Stomach (tissue), 19 donors: ENCODE measurements at places on chromosomes 5 and 9. TPM values are rescaled to one million over a fixed set of nuclear protein-coding genes. Genes with fewer than 3 reads are reported as not detected.

Gene MAP1B
- 985 TPM for total RNA-seq

Gene ANKRD20A1
- 11.1 TPM for total RNA-seq

Gene CNTFR
- not detected for total RNA-seq

- no peak for DNase-seq
These were observed 155.6 kb downstream of the CRB2 start for GRCh38 chr9:123511326-123512277.

DNA sequence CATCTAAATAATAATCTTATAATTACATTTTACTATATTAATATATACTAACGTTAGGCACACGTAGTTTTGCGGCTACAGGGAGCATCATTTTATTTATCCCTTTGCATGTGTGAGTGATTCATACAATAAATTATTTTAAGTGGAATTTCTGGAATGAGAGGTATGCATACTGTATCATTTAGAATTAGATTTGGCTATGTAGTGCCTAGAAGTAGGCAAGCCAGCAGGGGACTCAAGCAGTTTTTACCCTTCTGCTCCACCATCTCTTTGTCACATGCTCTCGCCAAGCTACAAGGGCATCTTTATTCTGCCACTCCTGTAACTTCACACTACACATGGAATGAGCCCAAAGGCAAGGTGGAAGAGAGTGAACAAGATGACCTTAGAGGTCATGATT lies 60.8 kb downstream of the MEGF10 start:
- no peak for DNase-seq

DNA sequence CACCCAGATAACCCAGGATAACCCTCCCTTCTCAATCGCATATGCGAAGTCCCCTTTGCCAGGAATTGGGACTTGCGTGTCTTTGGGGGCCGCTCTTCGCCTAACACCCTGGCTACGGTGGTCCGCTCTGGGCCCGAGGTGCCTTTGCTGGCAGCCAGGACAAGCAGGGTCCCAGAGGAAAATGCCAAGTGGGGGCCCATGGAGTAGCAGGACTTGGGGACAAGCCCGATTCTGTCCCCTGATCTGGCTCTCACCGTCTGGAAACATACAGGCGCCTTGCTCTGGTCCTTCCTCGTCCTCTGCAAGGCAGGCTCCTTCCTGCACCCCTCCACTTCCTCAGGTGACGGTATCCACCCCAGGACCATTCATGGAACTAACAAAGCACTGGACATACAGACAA lies 78.1 kb upstream of the UNC5A start:
- no peak for DNase-seq

DNA sequence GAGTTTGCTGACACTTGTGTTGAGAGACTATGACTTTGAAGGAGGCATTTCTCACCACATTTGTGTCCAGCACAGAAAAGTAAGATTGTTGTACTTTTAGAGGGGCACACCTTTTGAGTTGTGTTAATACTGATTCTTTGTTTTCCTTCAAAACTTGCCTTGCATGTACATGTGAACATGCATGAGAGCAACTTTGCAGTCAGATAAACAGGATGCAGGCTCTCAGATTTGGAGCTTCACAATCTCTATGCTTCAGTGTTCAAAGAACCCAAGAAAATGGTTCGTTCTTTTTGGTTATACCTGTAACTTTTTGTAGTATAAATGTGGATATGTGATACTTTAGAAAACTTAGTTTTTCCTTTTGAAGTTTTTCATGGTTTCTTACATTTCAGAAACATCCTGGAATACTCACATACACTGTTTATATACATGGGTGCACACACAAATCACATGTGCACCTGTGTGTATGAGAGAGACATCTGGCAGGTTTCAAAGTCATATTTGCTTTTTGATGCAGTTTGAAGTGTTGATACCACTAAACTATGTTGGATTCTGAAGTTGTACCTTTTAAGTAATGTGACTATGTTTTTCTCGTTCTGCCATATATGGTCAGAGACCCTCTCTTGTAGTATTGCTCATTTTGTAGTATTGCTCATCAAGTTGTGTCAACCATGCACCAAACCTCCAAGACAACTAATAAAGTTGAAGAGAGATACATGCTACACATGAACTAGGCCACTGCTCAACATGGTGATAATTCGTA lies 190.7 kb downstream of the CD180 start:
- DNase-seq = no peak

DNA sequence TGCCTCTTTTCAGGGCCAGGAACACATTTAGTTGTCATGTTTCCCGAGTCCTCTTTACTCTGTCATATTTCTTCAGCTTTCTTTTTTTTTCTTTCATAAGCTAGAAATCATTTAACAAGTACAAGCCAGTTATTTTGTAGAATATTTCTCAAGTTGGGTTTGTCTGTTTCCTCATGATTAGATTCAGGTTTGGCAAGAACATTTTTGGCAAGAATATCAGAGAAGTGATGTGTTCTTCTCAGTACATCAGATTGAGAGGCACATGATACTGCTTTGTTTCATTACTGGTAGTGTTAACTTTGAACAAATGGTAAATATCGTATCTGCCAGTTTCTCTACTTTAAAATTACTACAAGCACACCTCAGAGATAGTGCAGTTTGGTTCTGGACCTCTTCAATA lies 45.1 kb downstream of the PCSK5 start:
- no peak for DNase-seq

GRCh38 chr5:107736638-107737037 lies 65.9 kb upstream of the EFNA5 start:
- DNase-seq = no peak

Gene SHC3
- 1.7 TPM for total RNA-seq

Gene MEF2C
- 22.8 TPM for total RNA-seq

DNA sequence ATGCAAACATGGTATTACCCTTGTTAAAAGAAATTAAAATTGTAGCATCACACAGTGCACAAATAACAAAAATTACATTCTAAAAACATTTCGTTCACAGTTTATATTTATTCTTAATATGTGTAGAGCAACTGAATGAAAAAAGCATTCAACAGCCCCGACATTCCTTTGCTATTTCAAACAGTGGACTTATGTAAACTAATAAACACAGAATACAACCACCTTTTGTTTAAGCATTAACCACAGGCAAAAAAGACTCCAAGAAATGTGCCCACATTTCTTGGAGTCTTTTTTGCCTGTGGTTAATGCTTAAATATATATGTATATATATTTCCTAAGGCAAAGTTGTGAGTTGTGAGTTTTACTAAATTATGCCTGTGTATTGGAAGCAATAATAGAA lies 532.5 kb upstream of the DAP start:
- no peak for DNase-seq

- no peak for DNase-seq
These were observed 81.7 kb downstream of the LHFPL2 start for GRCh38 chr5:78566747-78567425.

DNA sequence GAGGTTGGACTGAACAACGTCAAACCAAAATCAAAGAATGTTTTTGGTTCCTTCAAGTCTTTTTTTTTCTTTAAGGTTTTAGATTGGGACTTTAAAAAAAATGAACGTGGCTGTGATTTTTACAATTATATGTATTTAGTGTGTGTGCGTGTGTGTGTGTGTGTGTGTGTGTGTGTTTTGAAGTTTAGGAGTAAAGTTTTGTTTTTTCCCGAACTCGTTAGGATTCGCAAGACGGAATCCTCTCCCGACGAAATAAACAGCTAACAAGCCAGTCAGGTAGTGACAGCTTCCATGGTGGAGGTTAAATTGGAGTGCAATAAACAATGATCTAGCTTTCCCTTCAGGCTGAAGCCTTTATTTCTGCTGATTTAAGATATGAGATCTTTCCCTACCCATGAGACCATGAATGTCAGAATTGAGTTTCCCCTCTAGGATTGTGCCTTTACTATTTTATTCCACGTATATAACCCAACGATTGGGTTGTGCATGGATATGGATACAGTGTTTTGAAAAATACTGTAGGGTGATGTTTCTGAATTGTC lies 1.2 kb downstream of the KIAA1958 start:
- DNase-seq = no peak

Gene GNPDA1
- total RNA-seq = 10.3 TPM

Gene RPS14
- total RNA-seq = 899 TPM

- peak; percentile 90 for DNase-seq
These were observed 7.8 kb downstream of the EXOSC2 start for GRCh38 chr9:130701059-130702022.

GRCh38 chr9:88741335-88741734 lies 206.4 kb downstream of the NXNL2 start:
- no peak for DNase-seq

DNA sequence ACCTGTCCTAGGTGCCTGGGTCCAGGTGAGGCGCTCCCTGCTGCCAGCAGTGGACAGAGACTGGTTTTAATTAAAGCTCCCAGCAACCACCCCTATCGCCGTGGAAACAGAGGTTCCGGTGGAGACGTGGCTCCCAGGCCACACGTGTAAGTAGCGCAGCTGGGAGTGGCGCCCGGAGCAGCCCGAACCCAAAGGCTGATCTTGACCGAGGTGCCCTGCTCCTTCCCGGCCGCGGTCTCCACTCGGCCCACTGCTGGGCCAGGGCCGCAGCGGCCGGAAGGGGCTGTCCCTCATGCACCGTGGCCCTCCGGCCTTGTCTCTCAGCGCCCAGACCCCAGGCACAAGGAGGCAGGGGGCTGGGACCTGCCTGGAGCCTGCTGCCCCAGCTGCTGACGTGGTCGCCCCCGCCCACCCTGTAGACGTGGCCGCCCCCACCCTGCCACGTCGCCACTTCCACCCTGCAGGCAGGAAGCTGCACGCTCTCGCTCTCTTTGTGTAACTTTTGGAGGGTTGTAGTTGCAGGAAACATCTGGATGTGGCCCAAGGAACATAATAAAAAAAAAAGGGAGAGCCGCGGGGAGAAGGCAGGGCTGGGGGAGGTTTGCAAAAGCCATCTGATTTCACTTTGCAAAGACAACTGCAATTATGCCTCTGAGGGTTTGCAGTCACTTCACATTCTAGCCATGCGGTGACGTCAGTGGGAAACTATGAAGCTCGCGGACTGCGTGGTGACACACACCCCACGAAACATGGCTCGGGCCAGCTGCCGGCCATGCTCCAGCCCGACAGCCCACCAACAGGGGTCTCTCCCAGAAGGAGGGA lies 129.9 kb downstream of the RXRA start:
- peak; percentile 95 for DNase-seq

GRCh38 chr5:140568443-140569063 lies 3.9 kb downstream of the SLC35A4 start:
- no peak for DNase-seq

DNA sequence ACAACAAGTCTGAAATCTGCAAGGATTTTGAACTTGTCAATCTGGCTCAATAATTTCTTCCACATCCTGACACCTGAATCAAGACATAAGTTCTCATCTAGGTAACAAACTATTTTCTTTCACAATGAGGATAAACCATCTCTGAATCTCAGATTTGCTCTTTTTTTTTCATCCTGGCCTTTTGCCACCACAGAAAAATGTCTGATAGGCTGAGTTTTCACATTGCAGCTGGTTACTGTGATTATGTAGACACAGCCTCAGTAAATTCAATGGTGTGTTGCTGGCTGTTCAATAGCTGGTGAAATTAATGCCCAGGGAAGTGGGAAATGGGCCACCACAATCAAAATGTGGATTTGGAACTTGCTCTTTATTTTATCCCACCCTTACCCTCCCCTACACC lies 2.8 kb upstream of the ADRA1B start:
- no peak for DNase-seq

Gene SEMA6A
- 37.5 TPM for total RNA-seq

DNA sequence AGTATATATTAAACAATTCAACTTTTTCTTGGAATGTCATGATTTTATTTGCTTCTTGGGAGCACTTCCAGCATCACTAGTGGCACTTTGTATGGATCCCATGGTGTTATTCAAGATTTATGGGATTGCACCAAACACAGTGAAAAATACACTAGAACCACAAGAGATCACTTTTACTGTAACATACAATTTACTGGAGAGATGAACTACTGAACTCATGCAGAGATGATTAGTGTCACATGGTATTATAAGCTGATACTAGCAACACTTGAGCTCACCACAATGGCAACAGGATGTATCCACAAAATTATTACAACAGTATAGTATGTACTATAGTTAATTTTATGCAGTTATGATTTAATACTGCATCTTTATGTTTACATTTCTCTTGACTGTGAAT lies 16.3 kb upstream of the SLC36A2 start:
- DNase-seq = no peak

DNA sequence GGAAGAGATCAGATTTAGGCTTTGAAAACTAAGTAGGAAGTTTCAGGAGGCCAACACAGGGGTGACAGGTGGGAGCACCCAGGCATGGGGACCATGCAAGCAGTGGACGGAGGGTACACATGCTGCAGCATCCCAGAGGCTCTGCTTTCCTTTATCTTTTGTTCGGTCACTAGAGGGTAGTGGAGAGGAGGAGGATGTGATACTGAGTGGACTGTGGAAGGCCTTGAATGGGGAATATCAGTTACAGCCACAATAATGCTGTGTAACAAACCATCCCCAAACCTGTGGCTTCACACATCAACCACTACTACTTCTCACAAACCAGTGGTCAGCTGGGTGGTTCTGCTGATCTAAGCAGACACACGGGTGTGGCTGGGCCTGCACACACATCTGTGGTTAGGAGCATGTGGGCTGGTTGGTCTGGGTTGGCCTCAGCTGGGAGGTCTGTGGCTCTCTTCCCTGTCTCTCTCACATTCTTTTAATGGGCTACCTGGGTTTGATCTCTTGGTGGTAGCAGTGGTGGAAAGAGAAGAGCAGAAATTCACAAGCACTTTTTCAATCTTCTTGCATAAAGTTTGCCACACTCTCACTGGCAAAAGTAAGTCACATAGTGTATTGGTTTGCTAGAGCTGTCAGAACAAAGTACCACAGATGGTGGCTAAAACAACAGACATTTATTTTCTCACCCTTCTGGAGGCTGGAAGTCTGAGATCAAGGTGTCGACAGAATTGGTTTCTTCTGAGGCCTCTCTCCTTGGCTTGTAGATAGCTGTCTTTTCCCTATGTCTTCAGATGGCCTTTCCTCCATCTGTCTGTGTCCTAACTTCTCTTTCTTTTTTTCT lies 238.7 kb downstream of the AGTPBP1 start:
- no peak for DNase-seq

DNA sequence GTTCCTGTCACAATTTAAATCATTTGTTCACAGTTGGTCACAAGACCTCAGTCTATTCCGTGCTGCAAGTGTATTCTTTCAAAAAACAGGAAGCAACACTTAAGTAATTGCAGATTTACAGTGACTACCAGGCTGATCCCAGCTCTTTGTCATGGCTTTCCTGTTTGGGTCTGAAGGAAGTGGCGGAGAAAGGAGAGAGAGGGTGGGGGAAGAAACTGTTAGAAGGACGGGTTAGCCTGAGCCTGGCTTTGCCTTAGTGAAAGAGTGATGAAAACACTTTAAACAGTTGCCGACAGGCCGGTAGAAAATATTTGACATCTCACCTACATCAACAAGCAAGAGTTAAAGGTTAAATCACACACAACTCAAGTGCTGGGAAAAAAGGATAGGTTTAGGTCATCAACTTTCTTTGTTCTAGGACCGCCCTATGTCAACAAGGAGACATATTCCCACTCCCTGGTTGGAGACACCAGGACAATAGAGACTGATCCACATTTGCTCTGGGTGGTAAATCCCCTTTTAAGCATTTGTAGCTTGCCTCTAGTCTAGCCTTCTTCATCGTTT lies 102.2 kb upstream of the DAB2 start:
- DNase-seq = peak; percentile 52
